ENCODE measurements at places on chromosomes 7 and 10. TPM values are rescaled to one million over a fixed set of nuclear protein-coding genes. Genes with fewer than 3 reads are reported as not detected.

GRCh38 chr7:143217806-143218205 lies 4.0 kb upstream of the TAS2R40 start:
- DNase-seq, result no peak

Gene TMEM26
- total RNA-seq, result under 0.01 TPM

Gene ARHGEF5
- 14.3 TPM for total RNA-seq

DNA sequence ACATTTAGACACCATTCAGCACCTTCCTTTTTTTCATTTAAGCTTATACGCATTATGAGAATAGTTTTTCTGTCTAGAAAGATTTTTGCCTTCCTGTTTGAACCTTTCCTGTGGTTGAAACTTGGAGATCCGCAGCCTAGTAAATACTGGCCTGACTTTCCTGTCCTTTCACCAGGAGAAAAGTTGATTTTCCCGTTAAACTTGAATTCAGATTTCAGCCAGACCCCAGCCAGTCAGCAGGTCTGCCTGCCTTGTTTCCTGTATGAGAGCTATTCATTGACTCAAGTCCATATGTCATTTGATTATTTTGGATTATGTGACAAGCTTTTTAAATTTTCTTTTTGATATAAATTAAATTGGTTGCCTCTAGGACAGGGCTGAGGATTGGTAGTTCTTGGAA lies 71.5 kb downstream of the EVX1 start:
- DNase-seq, result peak; percentile 14

DNA sequence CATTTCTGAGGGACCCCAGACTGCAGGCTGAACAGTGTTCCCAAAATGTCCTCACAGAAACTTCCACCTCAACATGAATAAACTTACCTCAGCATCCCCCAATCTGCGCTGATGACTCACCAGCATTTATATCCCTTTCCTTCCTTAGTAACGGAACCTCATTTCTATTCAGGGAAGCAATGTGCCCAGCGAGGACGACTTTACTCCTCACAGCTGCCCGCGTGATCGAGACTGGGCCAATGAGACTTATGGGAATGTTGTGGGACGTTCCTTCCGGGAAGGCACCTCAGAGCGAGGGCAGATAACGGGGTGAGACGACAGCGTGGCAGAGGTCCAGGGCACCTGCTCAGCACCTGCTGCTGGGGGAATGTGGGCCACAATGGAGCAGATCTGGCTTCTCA lies 73.1 kb upstream of the CAMK2B start:
- DNase-seq, result no peak

Gene MYL10
- total RNA-seq, result not detected

DNA sequence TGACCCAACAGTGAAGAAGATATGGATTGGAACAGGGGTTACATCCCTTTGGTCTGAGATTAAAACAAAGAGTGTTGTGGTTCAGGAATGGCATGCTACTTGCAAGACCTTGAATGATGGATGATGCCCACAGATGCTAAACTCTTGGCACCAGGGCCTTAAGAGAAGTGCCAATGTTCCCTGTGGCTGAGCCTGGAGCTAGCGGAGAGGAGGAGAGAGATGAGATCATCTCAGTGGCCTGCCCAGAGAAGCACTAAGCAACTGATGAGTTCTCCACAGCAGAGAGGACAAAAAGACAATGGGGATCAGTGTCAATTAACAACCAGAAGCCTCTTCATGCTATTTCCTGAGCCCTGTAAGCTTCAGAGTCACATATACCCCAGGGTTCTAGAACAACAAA lies 97.8 kb downstream of the ELAPOR2 start:
- DNase-seq, result no peak

Gene GRID1
- under 0.01 TPM for total RNA-seq

- peak; percentile 89 for DNase-seq
Measured at GRCh38 chr7:2863461-2864066, 19.5 kb upstream of the GNA12 start.

- no peak for DNase-seq
Measured at GRCh38 chr10:24334279-24334939, 125.5 kb downstream of the KIAA1217 start.

GRCh38 chr10:70557086-70557845 lies 45.3 kb downstream of the PRF1 start:
- DNase-seq, result no peak

GRCh38 chr7:3641582-3641981 lies 340.5 kb downstream of the SDK1 start:
- DNase-seq, result no peak

GRCh38 chr10:93464776-93465388 lies 17.3 kb downstream of the MYOF start:
- DNase-seq, result peak; percentile 76

Gene CEP55
- total RNA-seq, result 2.0 TPM

Gene ADIRF
- 25.3 TPM for total RNA-seq

Gene DLX6
- total RNA-seq, result not detected

DNA sequence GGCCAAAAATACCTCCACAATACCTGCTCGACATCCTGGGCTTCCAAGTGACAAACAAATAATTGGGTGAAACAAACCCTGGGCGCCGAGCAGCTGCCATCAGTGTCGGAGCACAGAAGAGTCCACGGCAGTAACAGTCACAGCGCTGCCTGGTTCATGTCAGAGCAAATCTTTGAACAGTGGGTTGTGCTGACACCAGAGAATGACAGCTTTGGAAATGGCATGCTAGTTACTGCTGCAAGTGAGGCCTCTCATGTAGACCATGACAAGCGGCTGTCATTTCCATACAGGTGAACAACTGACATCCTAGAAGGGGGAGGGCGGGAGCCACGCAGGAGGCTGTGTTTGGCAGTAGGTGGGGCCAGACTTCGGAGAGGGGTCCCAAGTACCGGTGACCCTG lies 420.5 kb upstream of the GALNT17 start:
- DNase-seq, result no peak

Gene SPOCK2
- 0.26 TPM for total RNA-seq

Gene AKR1C2
- total RNA-seq, result 222 TPM

- DNase-seq, result peak; percentile 61
Measured at GRCh38 chr7:131327049-131327625, 539 bp upstream of the MKLN1 start.

DNA sequence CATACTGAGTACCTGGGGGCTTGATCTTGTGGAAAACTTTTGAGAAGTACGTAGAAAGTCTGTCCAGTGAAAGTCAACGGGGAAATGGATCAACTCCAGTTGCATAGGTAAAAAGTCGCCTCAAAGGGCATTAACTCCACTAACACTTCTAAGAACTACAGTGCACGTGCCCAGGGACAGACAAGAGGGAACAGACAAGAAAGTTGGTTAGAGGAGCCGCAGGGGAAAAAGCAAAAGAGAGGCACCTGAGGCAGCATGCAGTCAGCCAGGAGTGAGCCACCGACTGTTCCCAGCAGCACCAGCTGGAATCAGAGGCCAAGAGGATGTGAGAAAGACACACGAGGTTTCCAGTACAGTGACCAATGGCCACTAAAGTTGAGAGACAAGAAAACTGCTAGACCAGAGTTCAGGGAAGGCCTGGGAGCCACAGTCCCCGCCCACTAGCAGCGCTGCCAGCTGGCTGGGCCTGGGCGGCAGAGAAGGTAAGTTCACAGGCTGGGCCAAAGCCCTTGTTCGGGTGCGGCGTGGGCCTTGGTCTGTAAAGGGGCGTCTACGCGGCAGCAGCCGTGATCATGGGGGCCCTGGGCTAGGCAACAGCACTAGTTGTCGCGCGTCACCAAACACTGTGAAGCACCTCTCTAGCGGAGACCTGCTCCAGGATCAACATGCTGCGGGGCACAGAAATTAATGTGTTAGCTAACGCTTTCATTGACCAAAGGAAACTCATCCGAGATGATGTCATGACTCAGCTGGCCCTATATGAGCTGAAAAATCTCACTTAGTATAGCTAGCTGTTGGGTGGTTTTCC lies 14.0 kb downstream of the ITGB1 start:
- DNase-seq, result no peak

DNA sequence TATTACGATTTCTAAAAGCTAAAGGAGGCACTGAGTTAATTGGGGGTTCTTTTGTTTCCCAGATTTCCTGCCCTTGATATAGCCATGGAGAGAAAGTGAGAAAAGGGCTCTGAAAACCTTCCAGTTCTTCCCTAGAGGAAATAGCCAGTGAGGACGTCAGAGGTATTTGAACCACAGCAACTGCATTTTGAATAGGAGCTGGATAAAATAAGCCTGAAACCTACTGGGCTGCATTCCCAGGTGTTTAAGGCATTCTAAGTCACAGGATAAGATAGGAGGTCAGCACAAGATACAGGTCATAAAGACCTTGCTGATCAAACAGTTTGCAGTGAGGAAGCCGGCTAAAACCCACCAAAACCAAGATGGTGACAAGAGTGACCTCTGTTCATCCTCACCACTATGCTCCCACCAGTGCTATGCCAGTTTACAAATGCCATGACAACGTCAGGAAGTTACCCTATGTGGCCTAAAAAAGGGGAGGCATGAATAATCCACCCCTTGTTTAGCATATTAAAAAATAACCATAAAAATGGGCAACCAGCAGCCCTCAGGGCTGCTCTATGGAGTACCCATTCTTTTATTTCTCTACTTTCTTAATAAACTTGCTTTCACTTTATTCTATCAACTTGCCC lies 85.1 kb upstream of the FRMD4A start:
- no peak for DNase-seq

Gene PDE1C
- total RNA-seq, result under 0.01 TPM

Gene RBM20
- total RNA-seq, result not detected

- peak; percentile 44 for DNase-seq
Measured at GRCh38 chr10:100303724-100304319, 17.3 kb upstream of the BLOC1S2 start.

Gene EPHB6
- 0.77 TPM for total RNA-seq

DNA sequence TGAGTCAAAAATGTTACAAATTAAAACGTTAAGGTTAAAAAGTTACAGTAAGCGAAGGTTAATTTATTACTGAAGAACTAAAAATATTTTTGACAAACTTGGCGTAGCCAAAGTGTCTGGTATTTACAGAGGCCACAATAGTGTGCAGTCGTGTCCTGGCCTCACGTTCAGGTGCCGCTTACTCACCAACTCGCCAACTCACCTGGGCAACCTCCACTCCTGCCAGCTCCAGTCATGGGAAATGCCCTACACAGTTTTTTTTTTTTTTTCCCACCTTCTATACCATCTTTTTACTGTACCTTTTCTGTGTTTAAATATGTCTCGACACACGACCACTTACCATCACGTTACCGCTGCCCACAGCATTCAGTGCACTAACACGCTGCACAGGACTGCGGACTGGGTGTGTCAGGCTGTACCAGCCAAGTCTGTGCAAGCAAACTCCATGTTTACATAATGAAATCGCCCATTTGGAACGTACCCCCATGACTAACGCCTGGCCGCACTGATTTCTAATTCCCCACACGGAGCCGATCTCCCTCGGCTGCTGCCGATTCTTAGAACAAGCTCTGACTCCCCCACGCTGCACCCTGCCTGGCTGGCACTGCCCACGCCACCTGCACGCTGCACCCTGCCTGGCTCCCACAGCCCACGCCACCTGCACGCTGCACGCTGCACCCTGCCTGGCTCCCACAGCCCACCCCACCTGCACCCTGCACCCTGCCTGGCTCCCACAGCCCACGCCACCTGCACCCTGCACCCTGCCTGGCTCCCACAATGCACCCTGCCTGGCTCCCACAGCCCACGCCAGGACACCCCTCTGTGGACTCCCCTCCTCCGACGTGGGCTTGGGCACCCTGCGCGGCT lies 203.1 kb downstream of the ZMYND11 start:
- peak; percentile 91 for DNase-seq

Gene IFIT1B
- not detected for total RNA-seq

GRCh38 chr10:17586821-17587234 lies 30.3 kb downstream of the HACD1 start:
- DNase-seq, result peak; percentile 29

Gene BAG3
- 7.1 TPM for total RNA-seq

- DNase-seq, result no peak
Measured at GRCh38 chr7:27154369-27154768, 2.0 kb upstream of the HOXA3 start.

Gene PNPLA8
- total RNA-seq, result 26.3 TPM

Gene NKX1-2
- total RNA-seq, result 2.1 TPM

Gene AGMO
- total RNA-seq, result under 0.01 TPM

Gene SYCE1
- not detected for total RNA-seq

DNA sequence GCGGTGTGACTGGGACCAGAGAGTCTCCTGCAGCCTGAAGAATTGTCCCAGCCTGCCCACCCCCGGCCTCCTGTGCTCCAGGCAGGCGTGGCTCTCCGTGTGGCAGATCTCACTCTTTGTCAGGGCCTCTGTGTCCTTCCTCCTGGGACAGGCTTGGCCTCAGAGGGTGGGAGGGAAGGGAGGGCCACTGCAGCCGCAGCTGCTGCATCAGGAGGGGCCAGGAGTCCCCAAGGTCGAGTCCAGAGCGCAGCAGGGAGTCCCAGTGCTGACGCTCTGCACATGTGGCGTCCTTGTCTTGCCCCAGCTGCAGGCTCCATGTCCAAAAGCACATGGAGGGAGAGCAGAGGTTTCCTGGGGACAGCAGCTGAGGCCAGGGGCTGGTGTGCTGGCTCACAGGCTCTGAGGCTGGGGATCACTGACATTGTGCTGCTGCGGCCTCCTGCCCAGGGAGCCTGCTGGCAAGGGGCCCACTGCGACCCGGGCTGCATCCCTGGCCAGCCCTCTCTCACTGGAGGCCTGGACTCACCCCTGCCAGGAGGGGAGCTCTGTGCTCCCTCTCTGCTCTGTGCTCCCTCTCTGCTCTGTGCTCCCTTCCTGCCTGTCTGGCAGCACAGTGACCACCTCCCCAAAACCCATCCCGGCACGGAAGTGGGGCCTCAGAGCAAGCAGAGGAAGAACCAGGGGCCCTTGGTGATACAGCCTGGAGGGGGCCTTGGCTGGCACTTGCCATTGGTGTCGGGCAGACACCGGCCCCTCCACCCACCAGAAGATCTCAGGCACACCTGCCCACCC lies 114.6 kb upstream of the RET start:
- DNase-seq, result no peak

GRCh38 chr7:3135626-3136025 lies 92.0 kb upstream of the CARD11 start:
- no peak for DNase-seq

DNA sequence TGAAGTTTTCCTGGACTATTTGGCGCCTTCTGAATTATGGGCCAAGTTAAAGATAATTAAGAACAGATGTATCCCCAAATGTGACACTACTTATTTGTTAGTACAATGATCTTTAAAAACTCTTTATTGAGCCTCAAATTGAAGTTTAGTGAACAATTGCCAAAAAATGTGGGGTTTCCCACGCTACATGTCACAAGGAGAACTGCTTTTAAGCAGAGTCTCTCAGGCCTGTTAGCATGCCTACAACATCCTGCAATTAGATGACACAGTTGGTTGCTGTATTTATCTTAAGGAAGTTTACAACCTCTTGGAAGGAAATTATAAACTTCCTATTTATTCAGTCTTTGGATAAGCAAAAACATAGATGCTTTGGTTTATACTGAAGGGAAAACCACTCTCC lies 733.0 kb downstream of the TNS3 start:
- DNase-seq, result no peak

Gene SPDYE3
- not detected for total RNA-seq

Gene CTAGE4
- 2.2 TPM for total RNA-seq
